ENCODE measurements at places on chromosomes 4 and X.

GRCh38 chrX:23035493-23035892, 35.7 kb downstream of the DDX53 start:
- no peak for DNase-seq

- DNase-seq: no peak
Observed at GRCh38 chrX:104488811-104489210, 77.2 kb upstream of the IL1RAPL2 start.

- no peak for DNase-seq
Observed at GRCh38 chr4:118351851-118352827, 664 bp downstream of the PRSS12 start.

DNA sequence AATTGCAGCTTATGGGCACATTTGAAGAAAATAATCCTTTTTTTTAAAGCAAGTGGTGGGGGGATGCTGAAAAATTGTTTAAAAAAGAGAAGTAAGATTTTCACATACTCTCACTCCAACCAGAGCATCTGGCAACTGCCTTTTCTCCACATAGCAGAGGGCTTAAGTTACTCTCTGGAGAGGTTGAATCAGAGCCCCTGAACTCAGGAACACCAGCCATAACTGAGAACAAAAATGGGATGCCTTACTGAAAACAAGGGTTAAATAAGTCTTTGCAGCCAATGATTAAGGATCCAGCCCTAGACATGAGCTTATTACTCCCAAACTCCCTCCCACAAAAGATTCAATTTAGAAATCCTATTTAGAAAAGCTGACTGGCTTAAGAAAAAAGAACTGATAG, 27.5 kb downstream of the CASK start:
- no peak for DNase-seq
